ENCODE measurements at places on chromosomes 7 and 10.
A peak's percentile ranks its signal among the peaks of the same experiment; 100 is the strongest.

DNA sequence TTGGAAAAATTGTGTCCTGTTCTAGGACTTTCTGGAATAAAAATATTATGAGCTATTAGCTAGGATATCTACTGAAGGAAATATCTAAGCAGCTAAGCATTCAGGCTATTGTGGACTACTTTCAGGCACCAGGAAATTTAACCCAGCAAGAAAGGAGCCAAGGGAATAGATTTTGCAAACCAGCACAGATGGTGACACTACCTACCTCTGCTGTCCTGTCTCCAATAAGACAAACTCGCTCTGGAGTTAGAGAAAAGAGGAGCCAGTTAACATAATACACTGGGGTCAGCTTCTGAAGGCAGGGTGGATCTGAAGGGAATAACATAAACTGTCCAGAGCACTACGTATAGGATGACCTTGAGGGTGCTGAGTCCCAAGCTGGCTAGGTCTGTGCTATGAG, 223.7 kb upstream of the PRSS58 start:
- DNase-seq = no peak

GRCh38 chr7:51444936-51445335, 128.3 kb upstream of the COBL start:
- no peak for DNase-seq

DNA sequence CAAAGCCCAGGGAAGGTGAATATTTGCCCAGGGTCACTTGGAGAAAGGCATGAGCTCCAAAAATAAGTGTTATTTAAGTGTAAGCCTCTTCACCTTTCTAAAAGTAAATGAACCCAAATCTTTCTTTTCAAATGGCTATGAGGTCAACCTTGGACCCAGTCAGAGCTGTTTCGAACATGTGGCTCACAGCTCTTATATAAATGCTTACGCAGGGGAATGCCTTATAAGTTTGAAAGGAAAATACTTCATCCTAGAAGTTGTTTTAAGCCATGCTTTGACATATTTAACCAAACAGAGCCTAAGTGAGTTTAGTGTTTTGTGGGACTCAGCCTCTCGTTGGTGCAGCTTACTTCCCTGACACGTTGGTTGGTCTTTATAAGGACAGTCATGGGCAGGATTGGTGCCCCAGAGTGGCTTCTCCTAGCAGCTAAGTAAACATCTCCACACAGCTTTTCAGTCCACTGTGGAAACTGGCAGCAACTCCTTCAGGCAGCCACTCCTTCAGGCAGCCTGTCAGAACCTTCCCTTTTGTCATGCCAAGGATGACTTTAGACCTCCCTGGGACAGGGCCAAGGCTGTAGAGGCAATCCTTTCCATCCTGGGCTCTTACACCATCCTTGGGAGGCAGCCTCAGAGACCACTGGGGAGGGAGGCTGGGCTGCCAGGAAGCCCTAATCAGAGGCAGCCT, 43.6 kb downstream of the MINDY4 start:
- DNase-seq = no peak

DNA sequence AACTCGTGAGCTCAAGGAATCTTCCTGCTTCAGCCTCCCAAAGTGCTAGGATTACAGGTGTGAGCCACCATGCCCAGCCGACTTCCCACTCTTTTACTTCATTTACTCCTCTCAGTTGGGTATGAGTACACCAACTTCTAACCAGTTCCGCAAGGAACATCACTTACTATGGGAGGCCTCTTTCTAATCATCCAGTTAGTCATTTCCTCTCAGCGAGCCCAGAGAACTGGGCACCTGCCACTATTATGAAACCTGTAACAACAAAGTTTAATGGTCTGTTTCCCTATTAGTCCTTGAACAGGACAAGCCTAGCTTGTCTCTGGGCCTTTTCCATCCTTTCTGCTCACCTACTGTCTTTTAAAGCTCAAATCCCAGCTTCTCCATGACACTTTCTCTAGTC, 88.8 kb downstream of the DNMBP start:
- no peak for DNase-seq

DNA sequence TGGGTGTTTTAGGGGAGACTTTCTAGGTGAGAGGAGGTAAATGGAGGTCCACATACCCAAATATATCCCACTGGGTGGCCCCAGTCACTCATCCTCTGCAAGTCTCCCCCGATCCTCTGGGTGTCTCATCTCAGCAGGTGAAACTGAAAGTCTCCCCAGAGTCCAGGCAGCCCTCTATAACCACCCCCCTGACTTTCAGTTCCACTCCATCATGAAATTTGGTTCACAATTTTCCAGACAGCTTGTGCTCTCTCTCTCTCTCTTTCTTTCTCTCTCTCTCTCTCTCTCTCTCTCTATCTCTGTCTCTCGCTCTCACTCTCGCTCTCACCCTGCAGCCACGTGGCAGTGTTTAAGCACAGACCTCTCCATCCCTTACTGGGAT, 56.7 kb upstream of the ELN start:
- DNase-seq = no peak

DNA sequence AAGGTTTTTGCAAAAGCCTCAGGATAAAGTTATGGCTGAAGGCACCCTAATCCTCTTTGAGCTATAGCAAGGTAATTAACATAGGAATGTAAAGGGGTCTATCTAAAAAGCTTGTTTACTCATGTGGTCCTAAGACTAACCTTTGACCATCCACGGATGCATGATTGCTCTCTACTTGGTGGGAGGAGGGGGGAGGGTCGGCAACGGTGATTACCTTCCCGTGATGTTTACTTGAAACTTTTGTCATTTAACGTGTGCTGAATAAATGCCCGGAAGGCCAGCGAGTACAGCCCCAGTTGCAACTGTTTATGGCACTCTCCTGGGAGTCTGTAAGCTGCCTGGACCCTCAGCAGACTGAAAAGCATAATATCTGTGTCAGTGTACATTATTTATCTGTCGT, 78.9 kb upstream of the GPR22 start:
- no peak for DNase-seq

GRCh38 chr10:30751678-30752331, 122.3 kb upstream of the LYZL2 start:
- peak; percentile 80 for DNase-seq

DNA sequence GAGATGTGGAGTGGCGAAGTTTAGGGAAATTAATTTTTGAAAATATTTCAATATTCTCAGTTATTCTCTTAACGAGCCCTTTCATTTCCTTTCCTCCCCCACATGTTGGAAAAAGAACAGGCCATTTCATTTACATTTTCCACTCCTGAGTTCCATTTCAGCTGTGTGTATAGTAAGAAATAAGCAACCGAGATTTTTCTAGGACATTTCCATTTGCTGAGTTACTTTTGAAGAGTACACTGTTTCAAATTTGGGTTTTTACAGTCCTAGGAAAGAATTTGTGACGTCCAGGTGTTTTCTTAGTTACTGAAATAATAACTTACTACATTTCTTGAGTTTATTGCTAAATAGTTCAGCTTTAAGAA, 1.2 kb downstream of the SEPTIN7 start:
- no peak for DNase-seq

DNA sequence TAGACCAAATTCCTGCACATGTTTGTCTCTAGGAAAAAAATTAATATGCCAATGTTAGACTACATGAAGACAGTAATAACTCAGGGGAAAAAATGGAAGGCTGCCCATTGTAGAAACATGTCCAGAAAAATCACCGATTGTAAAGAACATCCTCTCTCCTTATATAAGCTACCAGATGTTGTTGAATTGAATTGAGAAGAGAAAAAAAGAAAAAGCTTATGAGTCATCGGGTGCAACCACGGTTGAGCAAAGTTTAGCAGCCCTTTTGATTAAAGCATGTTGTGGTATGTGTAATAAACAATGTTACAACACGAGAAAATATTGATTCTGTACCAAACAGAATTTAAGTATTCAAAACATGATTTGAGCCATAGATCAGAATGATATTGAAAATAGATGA, 102.3 kb upstream of the ARHGAP21 start:
- no peak for DNase-seq

- DNase-seq = no peak
These were observed 8.3 kb downstream of the TSPAN14 start for GRCh38 chr10:80462299-80462980.

DNA sequence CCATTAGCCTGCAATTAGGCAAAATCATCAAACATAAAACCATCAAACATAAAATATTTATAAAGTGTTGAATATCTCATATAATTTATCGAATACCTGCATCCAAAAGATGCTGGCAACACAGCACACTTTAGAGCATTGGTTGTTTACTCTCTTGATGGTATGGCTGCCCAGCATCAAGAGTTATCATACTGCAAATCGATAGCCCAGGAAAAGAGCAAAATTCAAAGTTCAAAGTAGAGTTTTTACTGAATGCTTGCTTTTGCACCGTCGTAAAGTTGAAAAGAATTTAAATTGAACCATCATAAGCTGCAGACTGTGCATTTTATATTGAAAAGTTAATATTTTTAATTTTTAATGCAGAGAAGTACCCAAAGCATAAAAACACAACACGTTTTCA, 4.2 kb upstream of the GSTO2 start:
- DNase-seq = no peak

DNA sequence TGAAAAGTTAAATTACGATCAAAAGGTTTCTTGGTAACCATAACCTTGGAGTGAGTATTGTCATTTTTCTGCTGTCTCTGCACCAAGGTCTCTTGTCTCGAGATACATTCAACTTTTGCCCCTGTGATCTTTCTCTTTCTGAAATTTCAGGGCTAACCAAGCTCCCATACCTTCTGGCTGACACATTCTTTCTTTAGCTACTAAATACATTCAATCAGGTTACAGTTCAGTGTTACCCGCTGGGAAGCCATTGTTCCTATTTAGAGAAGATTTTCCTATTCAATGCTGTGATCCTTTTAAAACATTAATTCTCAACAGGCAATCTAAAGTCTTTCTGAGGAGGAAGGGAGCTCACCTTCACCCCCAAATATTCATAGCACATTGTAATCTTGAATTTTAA, 22.9 kb upstream of the DMTF1 start:
- no peak for DNase-seq

Data from stimulated activated CD4-positive, alpha-beta T cell treated with anti-CD3 and anti-CD28 coated beads, Interleukin-2, amount 100 ng/mL, for 24 hours (primary cell).